ENCODE measurements at places on chromosomes 16 and 17.

DNA sequence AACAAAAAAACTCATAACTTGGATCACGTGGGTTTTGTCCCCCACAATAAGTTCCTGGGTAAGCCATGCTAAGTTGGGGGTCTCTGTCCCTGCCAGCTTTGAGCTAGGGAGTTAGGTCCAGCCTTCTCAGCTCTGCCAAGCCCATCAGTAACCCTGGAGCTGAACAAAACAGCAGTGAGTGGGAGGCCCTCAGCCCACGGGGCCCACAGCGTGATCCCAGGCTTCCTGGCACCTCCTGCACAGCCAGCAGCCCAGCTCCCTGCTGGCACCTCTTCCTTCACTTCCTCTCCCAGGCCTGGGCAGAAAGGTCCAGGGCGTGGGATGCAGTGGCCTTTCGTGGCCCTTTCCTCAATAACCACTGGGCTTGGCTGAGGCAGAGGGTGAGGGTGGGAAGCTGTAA is 35.5 kb upstream of the CDC42EP4 start:
- DNase-seq = no peak

GRCh38 chr16:29317269-29317668 is 89.2 kb downstream of the NPIPB11 start:
- DNase-seq = no peak

DNA sequence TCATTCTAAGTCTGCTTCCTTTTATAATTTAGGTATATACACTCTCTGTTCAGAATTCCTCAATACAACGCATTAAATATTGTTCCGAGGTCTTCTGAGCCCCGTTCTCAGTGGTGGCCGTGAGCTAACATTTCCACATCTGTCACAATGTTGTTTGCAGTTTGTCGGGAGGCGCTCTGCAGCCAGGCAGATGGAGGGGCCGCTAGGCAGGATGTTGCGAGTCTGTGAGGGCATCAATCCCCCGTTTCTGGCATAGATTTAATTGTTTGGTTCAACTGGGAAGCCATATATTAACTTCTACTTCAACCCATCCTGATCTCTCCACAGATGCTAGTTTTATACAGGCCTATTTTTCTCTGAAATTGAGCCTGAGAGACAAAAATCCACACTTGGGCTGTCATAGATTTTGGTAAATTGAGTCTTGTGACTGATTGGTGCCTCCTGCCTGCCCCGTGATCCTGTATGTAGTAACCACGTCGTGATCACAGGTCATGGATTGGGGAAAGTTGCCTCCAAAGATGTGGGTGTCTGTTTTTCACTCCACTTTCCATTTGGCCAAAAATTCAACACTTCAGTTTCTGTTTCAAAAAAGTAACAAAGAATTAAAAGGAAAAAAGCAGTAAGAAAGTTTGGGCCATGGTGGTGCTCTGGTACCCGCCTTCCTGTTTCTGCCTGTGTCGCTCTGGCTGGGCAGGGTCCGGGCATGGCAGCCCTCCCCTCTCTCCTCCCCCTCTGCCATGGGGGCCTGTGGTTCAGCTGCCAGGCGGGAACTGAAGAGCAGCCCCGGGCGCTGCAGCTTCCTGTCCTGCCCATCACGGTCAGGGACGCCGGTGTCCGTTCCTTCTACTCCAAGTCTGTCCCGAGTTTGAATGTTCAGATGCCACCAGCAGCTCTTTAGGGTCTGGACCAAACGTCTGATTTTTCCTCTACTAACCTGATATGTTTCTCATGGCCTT is 41.5 kb downstream of the RPTOR start:
- DNase-seq = no peak

- DNase-seq = peak; percentile 74
These were observed 58.3 kb downstream of the B9D1 start for GRCh38 chr17:19304209-19304608.

DNA sequence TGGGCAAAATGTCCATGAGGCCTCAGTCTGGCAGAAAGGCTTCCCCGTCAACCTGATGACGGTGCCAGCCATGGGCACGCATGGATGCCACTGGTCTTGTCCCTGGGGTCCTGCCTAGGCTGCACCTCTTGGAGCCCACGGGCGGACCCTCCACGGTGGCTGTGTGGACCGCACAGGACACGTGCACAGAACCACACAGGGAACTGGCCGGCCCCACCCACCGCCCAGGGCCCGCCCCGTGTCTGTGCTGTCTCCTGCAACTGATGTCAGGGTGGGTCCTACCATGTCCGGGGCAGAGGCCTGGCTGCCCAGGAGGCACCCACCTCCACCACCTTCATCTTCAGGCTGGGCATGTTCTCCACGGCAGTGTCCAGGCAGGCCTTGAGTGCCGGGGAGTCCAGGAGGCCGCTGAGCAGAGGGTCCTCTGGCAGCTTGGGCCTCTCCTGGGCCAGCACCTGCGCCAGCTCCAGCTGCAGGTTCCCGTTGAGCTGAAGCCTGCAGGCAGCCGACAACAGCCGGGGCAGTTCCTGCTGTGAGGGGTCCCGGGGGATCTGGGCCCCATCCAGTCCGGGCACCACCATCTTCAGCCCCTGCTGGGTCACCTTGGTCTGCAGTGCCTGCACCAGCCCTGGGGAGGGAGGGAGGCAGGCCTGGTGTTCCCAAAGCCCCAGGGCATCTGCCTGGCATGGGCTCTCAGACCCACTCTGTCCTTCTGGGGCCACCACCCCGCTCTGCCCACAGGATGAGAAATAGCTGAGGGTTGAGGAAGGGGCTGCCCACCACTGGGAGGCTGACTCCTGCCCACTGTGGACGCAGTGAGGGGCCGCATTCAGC is 11.9 kb downstream of the FASN start:
- DNase-seq = no peak

GRCh38 chr16:57826706-57827625 is 24.7 kb upstream of the KIFC3 start:
- DNase-seq = no peak

DNA sequence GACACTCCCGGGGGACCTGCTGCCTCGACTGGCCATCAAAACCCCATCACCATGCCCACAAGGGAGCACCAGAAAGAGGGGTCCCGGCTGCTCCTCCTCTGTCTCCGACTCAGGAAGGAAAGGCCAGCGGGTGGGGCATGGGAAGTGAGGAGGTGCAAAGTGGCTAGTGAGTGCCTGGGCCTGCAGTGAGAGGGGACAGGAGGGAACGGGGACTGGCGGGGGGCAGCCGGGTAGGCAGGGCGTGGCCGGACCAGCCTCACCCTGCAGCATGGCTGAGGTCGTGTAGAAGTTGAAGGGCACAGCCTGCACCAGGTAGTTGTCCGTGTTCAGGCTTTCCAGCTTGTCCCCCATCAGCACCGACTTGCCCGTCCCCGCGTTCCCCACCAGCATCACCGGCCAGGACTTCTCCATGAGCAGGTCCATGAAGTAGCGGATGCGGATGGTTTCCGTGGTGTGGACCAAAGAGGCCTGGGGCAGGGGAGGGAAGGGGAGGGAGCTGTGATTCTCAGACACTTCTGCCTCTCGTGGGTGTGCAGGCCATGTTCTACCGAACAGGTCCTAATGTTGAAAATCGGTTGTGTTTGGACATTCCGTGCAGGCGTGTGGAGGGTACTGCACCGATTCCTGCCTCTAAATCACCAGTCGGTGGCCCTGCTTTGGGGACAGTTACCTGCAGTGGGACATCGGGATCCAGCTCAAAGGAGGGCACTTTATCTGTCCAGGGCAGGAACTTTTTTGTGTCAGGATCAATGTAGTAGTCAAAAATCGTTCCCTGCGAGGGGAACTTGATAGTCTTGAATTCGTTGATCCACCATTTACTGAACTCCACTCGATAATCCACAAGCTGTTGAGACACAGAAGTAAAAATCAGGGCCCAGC is 91.7 kb downstream of the DNAH17 start:
- DNase-seq = no peak

DNA sequence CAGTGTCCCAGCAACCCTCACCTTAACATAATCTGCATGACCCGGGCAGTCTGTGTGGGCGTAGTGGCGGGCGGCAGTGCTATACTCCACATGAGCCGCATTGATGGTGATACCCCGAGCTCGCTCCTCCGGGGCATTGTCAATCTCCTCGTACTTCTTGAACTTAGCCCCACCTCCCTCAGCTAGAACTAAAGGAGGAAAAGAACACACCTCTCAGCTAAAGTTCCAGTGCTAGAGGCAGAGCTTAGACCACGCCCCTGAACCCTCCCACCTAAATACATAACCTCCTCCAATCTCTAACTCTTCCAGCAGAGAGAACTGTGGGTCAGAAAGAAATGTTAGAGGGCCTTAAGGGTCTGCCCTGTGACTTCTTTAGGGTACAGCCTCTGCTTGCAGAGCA is 855 bp downstream of the TUFM start:
- DNase-seq = no peak

GRCh38 chr17:7839876-7840261 is 5.9 kb downstream of the KDM6B start:
- DNase-seq = no peak

DNA sequence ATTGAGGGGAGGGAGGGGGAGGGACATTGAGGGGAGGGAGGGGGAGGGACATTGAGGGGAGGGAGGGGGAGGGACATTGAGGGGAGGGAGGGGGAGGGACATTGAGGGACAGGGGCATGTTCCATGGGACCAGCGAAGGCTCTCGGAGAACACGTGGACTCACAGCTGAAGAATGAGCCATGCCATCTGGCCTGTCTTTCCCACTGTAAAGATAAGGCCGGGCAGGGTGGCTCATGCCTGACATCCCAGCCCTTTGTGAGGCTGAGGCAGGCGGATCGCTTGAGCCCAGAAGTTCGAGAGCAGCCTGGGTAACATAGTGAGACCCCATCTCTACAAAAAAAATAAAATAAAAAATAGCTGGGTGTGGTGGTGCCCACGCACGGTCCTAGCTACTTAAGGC is 32.5 kb downstream of the RPH3AL start:
- no peak for DNase-seq

- no peak for DNase-seq
These were observed 43.3 kb upstream of the ATP2A3 start for GRCh38 chr17:4007346-4008081.

DNA sequence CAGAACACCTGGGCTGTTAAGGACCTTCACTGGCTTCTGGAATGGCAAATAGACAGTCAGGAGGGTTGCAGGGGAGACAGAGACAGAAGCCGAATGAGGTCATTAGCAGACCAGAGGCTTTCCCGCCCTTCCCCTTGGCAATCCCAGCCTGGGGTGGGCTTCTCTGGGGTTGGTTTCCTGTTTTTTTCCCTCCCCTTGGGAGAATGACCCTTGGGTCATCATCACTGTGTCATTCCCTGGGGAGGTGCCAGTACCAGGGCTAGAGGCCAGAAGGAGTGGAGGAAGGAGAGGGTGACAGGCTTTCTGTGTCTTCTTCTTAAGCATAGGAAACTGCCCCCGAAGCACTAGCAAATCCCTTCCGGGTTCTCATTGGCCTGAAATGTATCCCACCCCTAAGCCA is 42.9 kb upstream of the IL21R start:
- no peak for DNase-seq

- no peak for DNase-seq
These were observed 118.9 kb upstream of the CHMP6 start for GRCh38 chr17:80872501-80873306.

GRCh38 chr17:9381068-9381467 is 194.6 kb downstream of the STX8 start:
- DNase-seq = no peak

- DNase-seq = no peak
These were observed 336.4 kb downstream of the GRIN2A start for GRCh38 chr16:9845661-9846361.

- no peak for DNase-seq
These were observed 236.4 kb downstream of the PRKCA start for GRCh38 chr17:66538776-66539175.

- DNase-seq = no peak
These were observed 76.4 kb downstream of the WWP2 start for GRCh38 chr16:69838489-69838888.

- no peak for DNase-seq
These were observed 63.4 kb downstream of the CLEC16A start for GRCh38 chr16:11007714-11008280.

GRCh38 chr17:51185763-51186332 is 19.6 kb downstream of the NME2 start:
- no peak for DNase-seq

- DNase-seq = no peak
These were observed 40.3 kb downstream of the ARHGAP17 start for GRCh38 chr16:24974859-24975258.

GRCh38 chr17:8145811-8146210 is 6.4 kb downstream of the PER1 start:
- DNase-seq = no peak

- DNase-seq = no peak
These were observed 22.2 kb upstream of the ATP2A3 start for GRCh38 chr17:3986270-3986938.

DNA sequence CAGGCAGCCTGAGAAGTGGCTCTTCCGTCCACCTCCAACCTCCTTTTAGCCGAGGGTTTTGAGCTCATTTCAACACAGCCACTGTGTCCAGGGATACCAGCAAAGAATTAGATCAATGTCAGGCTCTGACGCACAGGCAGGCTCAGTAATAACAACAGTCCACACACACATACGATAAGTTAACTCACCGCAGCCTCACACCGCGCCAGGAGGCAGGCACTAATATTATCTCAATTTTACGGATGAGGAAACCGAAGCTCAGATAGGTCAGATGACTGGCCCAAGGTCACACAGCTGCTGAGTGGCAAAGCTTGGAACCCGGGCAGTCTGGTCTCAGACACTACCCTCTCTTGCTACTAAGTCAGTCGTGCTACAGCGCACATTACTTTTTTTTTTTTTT is 22.9 kb downstream of the ABR start:
- DNase-seq = no peak

GRCh38 chr17:27778183-27778582 is 22.1 kb downstream of the NOS2 start:
- no peak for DNase-seq

- DNase-seq = no peak
These were observed 11.1 kb downstream of the USP36 start for GRCh38 chr17:78829477-78829876.

DNA sequence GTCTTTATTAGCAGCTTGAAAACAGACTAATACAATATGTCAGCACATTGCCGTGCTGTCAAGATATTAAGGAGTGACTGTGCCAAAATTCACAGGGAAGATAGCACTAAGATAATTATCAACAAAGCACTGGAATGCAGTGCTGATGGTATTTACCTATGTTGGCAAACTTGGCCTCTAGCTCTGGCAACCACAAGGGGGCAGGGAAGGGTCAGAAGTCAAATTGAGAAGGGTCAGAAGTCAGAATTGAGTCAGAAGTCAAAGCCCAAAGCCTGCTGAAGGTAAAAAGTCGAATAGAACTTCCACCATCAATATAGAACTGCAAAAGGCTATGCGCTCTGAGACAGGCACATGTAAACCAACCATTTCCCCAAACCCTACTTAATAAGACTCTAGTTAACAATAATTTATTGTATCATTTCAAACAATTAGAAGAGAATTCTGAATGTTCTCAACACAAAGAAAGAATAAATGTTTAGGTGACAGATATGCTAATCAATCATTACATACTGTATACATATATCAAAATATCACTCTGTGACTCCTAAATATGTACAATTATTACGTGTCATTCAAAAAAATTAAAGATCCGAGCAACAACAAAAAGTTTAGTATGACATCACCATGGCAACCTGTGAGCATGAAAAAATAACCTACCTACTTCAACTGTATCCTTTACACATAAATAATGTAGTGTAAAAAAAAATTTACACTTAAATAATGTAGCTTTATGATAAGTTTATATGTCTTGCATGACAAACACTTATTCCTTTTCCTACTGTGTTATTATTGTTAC is 916.1 kb downstream of the KCNJ2 start:
- no peak for DNase-seq

All from mucosa of gallbladder (tissue), 1 donor.